ENCODE measurements at places on chromosomes 11 and 22. TPM values are rescaled to one million over a fixed set of nuclear protein-coding genes. Genes with fewer than 3 reads are reported as not detected.

The DRD2 gene
- 0.20 TPM for polyA plus RNA-seq

- no peak for DNase-seq
These were observed 64.5 kb downstream of the MPPED1 start for GRCh38 chr22:43476341-43476740.

DNA sequence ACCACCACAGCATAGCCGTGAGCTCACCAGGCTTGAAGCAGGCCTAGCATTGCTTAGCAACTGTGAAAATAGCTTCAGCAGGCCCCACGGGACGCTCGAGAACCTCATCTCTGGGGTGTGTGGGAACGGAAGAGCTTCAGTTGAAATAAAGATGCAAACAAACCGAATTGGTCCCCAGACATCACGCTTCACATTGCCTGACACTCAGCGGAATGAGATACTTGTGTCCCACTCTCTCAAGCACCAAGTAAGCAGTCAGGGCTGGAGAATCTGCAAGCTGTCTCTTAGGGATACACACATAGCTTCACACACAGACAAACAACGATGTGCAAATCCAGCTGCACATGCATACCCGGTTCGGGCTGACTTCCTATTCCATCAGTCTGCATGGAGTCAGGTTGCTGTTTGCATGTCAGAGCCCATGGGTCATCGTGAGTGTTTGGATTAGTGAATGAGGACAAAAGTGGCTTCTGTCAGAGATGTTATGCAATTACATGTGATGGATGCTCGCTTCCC lies 205.7 kb downstream of the SNX19 start:
- no peak for DNase-seq

DNA sequence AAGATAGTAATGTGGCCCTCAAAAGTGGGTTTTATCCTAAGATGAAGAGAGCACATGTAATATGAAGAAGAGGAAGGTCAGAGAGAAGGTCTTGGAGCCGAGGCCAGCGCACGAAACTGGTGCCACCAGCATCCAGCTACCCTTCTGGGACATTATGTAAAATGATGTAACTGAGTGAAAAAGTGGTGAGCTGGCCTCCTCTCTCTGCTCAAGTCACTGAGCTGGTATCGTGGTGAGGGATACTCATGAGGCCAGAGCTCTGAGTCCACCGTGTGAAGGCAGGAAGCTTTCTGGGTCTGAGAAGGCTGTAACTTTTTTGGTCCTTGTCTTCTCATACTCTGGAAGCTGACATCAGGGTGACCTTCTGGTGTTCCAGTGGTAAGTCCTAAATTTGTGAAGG lies 25.1 kb downstream of the RNF185 start:
- DNase-seq: no peak

The BIK gene
- polyA plus RNA-seq: 1.4 TPM

DNA sequence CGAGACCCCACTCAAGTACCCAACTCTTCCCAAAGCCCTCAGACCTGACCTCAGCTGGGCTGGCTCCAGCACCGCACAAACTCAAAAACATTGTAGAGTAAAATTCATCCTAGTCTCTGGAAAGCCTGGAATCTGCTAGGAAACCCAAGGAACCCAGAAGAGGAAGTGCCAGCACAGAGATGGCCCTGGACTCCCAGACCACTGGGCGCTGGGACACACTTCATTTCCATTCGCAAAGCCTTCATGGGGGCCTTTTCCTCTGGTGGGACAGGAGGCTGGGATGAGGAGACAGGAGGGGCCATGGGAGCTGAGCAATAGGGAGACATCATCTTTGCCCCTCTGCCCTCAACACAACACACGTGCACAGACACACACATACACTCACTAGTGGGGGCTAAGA lies 30.8 kb downstream of the ARRB1 start:
- DNase-seq: no peak

- DNase-seq: no peak
These were observed 8.2 kb downstream of the LTO1 start for GRCh38 chr11:69666752-69667536.

- DNase-seq: peak; percentile 38
These were observed 2.5 kb upstream of the RCN1 start for GRCh38 chr11:32088117-32088941.

- no peak for DNase-seq
These were observed 16.9 kb downstream of the LMO2 start for GRCh38 chr11:33874910-33875490.

DNA sequence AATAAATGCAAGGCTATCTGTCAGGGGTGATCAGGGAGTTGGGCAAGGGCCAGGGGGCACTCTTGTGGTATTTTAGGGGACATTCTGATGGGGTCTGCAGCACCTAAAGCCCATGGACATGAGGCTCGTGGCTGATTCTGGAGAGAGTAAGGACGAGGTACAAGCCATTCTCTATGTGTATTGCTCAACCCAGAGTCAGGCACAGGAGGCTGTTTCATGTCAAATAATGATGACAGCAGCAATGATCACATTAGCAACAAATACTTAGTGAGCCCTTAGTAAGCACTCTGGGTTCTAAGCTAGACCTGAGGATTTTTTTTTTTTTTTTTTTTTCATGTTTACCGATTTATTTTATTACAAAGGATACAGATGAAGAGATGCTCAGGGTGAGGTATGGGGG lies 83.5 kb upstream of the THY1 start:
- DNase-seq: no peak

The POTEH gene
- not detected for polyA plus RNA-seq

DNA sequence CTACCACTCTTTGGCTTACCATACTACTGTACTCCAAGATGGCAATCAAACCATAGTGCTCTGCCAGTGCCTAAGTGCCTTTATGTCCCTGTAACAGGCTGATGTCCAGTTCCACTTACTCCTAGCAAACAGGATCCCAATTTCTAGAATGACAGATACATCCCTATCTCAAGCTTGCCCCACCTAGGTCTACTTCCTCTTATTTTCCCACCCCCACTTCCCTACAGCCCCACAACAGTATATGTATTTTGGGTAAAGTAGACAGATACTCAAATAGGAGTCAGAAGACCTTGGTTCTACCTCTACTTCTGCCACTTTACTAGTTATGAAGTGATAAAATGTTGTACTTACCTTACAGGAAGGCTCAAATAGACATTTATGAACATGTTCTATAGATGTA lies 24.1 kb downstream of the SIK3 start:
- DNase-seq: no peak

- DNase-seq: no peak
These were observed 15.3 kb downstream of the SULT4A1 start for GRCh38 chr22:43846966-43847365.

DNA sequence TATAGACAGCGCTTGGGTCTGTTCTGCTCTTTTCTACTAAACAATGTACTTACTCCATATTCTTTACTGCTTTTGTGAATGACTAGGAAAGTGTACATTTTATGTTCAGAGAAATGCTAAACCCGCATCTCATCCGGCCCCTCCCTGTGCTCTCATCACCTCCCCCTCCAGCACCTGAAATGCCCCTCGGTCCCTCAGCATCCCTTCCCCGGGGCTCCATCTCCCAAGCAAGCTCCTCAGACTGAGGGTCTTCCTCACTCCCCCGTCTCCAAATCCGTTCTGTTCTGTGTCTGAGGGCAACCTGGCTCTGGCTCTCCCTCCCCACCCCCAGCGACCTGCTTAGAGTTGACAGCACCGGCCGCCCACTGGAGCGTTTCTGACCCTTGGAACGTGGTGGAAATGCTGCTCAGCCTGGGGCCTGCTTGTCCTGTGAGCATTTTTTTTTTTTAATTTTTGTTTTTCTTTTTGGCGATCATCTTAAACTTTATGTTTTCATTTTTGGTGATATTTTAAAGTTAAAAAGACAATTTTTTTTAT lies 1.4 kb downstream of the SELENOO start:
- no peak for DNase-seq

- no peak for DNase-seq
These were observed 53.3 kb downstream of the WNT11 start for GRCh38 chr11:76152741-76153570.

GRCh38 chr11:103525069-103525468 lies 415.8 kb downstream of the DYNC2H1 start:
- no peak for DNase-seq

The TLCD5 gene
- 18.5 TPM for polyA plus RNA-seq

GRCh38 chr11:2612884-2613571 lies 86.8 kb downstream of the KCNQ1OT1 start:
- DNase-seq: no peak

The APLNR gene
- polyA plus RNA-seq: 131 TPM

DNA sequence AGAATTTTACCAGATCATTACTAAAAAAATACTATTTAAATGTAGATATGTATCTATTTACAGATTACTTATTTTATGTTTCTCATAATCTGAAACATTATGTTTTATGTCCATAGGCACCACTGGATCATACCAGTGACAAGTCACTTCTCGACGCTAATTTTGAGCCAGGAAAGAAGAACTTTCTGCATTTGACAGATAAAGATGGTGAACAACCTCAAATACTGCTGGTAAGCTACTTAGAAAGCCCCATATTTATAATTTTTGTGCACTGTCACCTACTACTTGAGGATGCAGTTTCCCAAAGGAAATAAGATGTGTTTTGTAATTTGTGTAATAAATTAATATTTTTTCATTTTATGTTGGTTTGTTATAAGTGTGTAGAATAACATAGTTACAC lies 42.6 kb downstream of the USP47 start:
- DNase-seq: no peak

GRCh38 chr11:74339619-74340018 lies 28.2 kb upstream of the P4HA3 start:
- DNase-seq: no peak

- no peak for DNase-seq
These were observed 14.4 kb upstream of the DEPDC7 start for GRCh38 chr11:33001281-33001680.

The MAML2 gene
- polyA plus RNA-seq: 39.8 TPM

DNA sequence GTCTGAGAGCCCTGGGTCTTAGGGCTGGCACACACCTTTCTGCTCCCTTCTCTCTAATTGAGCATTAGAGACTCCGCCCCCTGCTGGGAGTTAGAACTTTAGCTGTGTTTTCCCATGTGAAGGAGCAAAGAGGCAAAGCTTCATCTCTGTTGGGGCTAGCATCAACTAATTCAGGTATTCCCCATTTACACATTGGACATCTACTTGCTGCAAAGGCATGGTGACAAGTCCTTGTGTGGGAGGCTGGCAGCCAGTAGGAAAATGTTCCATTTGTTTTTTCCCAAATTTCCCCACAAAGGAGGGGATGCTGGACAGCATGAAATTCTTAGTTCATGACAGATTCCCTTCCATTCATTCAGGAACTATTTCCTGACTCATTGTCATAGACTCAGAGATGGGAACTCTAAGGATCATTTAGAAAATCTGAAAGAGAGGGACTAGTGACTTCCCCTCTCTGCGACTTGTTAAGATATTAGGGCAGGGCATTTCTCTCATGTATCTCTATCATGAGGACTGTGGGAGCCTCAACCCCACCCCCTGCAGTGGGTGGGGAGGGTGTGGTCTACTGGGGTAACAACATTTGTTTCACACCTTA lies 3.6 kb downstream of the CD44 start:
- DNase-seq: no peak

- peak; percentile 32 for DNase-seq
These were observed 33.7 kb upstream of the PITPNB start for GRCh38 chr22:27952779-27953178.
